PC-9 (cell line): ENCODE measurements at places on chromosomes 6 and 20. TPM values are rescaled to one million over a fixed set of nuclear protein-coding genes. Genes with fewer than 3 reads are reported as not detected.

DNA sequence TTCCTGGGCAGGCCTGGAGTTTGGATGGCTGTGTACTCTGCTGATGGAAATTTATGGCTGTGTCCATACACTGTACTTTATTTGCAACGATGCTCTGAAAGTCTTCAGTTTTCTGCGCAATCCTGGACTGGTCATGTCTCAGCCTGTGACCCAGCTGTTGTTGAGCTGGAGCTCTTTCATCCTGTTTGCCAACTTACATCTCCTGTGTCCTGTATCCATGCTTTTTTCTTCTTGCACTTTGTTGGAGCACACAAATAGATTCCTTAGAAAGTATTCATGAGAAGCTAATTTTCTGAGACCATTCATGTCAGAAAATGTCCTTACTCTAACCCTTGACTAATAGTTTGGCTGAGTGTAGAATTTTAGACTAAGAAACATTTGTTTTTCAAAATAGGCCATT lies 251.2 kb downstream of the BCKDHB start:
- DNase-seq = no peak

DNA sequence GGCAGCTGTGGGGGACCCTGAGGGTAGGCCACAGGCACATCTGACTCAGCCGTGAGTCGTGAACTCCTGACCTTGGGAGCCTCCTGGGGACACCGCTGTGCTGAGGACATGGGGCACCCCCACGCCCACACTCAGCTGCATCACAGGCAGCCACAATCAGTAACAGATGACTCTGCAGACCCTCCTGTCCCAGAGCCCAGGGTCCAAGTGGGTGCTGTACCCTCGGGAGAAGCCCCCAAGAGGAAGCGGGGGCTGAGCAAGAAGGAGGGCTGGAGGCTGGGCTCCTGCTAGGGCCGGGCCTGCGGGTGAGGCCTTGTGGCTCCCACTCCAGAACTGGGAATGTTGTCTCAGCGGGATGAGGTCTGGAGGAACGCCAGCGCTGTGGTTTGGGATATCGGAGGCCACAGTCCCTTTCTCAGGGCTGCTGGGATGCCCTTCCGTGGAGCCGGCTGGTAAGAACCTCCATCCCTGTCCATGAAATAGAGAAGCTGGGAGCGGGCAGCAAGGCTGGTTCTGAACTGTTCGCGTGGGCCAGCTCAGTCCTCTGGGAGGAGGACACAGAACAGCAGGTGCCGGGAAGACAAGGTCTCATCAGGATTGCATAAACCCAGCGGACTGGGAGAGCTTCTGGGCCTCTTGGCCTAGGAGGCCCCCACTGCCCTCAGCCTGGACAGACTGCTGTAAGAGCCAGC lies 3.1 kb upstream of the LAMA5 start:
- peak; percentile 87 for DNase-seq

GRCh38 chr6:73290435-73290834 lies 27.4 kb upstream of the KHDC1 start:
- DNase-seq = no peak

GRCh38 chr6:18415671-18416340 lies 28.7 kb downstream of the RNF144B start:
- DNase-seq = no peak

Gene FERMT1
- total RNA-seq = 18.2 and 20.6 TPM in 2 replicates

Gene CABLES2
- total RNA-seq = 11.2 and 14.1 TPM in 2 replicates

Gene JPH2
- 41.1 and 58.8 TPM in 2 replicates for total RNA-seq
